ENCODE measurements at places on chromosomes 4 and X. TPM values are rescaled to one million over a fixed set of nuclear protein-coding genes. Genes with fewer than 3 reads are reported as not detected.
A peak's percentile ranks its signal among the peaks of the same experiment; 100 is the strongest.

Gene TRIM75
- polyA plus RNA-seq = 0.10 TPM

- no peak for DNase-seq
Measured at GRCh38 chr4:78707268-78707667, 68.9 kb upstream of the BMP2K start.

GRCh38 chrX:154714925-154715324, 36.0 kb downstream of the GAB3 start:
- DNase-seq = no peak

Gene PIR
- 2.3 TPM for polyA plus RNA-seq

Gene DGAT2L6
- polyA plus RNA-seq = not detected

DNA sequence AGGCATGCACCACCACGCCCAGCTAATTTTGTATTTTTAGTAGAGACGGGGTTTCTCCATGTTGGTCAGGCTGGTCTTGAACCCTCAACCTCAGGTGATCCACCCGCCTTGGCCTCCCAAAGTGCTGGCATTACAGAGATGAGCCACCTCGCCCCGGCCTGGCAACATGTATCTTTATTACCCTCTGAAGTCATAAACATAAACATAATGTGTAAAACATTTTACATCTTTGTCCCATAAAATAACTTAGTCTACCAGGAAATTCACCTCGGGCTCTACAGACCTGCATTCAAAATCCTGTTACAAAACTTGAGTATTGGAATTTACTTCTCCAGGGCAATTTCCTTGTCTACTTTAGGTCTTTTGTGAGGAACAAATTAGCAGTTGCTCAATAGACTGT, 68.1 kb upstream of the DUSP21 start:
- DNase-seq = no peak

GRCh38 chrX:19152762-19153161, 30.5 kb upstream of the ADGRG2 start:
- DNase-seq = no peak

GRCh38 chrX:39796856-39797255, 300.9 kb downstream of the BCOR start:
- no peak for DNase-seq

DNA sequence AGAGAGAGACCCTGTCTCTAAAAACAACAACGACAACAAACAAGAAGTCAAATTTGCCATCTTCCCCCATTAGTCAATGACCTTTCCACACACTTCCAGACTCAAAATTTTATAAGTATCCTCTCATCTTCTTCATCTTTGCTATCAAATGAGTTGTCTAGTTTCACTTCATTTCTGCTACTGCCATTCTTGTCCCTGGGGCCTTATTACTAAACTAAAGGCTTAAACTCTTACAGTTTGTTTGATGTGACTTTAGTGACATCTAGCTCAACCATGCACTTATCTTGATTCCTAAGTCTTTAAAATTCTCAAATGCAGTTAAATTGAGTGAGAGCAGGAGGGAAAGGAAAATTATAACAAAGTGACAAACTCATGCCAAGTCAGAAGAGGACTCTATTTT, 271.8 kb upstream of the GK2 start:
- no peak for DNase-seq

GRCh38 chr4:121881158-121881557, 10.9 kb upstream of the BBS7 start:
- no peak for DNase-seq

- DNase-seq = no peak
Measured at GRCh38 chr4:152860046-152860445, 76.1 kb upstream of the FHDC1 start.

DNA sequence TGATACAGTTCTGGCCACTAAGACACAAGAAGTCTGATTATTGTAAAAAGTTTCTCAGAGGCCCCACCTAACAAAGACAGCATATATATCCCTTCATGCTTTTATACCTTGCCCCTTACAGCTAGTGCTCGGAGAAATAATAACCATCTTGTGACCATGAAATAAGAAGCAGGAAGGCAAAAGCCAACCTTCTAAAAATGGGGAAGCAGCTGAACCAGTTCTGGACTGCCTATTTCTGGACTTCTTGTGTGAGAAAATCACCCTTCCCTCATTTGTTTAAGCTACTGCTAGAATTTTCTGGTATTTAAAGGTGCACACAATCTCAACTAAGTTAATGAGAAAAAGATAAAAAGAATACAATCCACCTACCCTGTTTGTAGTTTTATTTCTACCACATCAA, 87.5 kb downstream of the CNOT6L start:
- no peak for DNase-seq

GRCh38 chrX:17613979-17614588, 123.2 kb upstream of the SCML1 start:
- no peak for DNase-seq

DNA sequence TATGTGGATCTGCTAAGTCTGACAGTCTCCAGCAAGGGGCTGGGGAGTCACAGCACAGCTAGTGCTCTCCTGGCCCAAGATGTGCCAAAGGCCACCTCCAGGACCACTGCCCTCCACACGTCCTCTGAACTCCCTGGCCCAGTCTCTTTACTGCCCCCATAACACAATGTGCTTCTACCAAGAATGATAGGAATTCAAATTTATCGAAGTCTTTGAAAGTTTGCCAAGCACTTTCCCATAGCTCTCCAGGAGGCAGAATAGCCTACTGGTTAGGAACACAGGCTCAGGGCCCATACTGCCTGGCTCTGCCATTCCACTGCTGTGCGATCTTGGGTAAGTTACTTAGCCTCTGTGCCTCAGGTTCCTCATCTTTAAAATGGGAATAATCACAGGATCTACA, 86.7 kb downstream of the NHSL2 start:
- DNase-seq = no peak

Gene ABLIM2
- 17.0 TPM for polyA plus RNA-seq

GRCh38 chrX:150575419-150575814, 7.0 kb downstream of the MTM1 start:
- no peak for DNase-seq

DNA sequence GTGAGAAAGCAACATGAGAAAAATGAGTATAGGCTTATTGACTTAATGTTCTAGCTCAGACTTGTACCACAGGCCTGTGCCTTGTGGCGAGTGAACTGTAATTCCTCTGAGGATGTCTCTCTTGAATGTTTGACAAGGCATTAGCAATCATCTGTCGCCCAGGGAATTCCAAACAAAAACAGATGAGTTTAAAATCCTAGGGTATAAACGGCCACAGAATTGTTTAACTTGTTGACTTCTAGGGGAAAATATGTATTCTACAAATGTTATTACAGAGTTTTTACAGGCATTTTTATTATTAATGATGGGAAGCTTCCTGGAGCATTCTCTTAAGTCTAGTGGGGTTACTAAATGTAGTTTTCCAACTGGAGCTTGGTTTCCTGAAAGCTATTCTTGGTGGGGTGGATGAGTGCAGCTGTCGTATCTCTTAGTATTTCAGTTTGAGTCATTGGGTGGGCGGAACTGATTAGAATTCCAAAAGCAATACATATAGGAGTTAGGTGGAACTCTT, 40.6 kb downstream of the ARHGAP10 start:
- peak; percentile 68 for DNase-seq

Gene USP26
- not detected for polyA plus RNA-seq

DNA sequence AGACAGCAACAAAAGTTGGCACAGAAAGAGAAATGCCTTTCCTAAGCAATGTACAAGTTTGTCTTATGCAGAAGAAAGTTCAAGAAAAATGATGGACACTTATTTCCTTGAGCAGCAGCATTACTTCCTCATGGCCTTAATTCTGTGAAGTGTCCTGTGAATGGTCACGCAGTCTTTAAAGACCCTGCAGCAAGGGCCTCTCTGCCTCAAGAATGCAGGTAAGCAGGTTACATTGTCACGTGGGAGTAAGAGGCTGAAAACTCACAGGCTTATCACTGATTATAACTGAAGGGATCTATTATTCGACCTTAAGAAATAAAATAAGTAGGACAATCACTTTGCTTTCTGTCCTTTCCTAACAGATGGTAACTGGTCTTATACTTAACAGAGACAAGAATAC, 109.1 kb downstream of the ATP8A1 start:
- no peak for DNase-seq

DNA sequence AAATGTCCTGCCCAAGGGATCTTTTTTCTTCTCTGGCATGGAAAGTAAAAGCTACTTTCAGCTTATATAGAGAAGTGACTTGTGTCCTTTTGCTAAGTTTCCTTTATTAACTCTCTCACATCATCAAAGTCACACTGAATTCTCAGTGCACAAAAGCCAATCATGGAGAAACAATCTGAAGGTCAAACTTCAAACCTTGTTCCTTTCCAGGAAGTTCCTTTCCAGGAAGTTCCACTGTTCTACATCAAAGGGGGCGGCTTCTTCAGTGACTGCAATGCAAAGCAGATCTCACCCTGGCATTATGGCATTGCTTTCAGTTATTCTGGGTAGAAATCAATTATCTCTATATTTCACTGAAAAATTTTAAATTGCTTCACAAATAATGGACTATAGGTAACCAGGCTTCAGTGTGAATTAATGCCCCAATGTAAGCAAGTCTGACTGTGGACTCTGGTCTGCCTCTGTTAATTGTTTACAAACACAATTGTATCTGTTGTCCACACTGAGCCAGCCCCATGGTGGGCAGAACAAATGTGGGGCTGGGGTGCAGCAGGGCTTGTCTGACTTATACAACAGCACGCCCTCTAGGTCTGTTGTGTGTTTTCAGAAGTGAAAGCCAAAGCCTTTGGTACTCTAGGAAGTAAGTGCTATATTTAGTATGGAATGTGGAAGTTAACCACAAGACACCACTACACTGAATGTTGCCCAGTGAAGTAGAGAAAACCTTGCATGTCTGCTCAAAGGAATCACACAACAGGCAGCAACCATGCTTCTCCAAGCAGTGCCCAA, 98.8 kb downstream of the CDS1 start:
- DNase-seq = peak; percentile 14

GRCh38 chr4:12846368-12846767, 637.8 kb downstream of the RAB28 start:
- no peak for DNase-seq

DNA sequence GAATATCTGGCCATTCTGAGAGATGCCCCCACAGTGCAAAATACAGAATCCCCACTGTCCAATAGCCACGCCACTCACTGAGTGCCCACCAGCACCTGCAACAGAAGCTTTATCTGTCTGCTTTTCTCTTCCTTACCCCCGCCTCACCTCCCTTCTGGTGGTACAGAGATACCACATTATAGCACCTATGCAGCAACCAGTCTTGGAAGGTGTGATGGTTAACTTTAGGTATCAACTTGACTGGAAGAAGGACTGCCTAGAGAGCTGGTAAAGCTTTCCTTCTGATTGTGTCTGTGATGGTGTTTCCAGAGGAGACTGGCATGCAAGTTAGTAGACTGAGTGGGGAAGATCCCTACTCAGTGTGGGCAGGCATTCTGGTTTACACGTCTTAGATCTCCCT, 61.8 kb upstream of the TXK start:
- DNase-seq = no peak

Gene MAGEA1
- polyA plus RNA-seq = not detected

- peak; percentile 88 for DNase-seq
Measured at GRCh38 chrX:47540754-47541538, 20.1 kb upstream of the ARAF start.

GRCh38 chr4:7632971-7633370, 198.2 kb upstream of the PSAPL1 start:
- DNase-seq = no peak

Gene AADAT
- 16.9 TPM for polyA plus RNA-seq

DNA sequence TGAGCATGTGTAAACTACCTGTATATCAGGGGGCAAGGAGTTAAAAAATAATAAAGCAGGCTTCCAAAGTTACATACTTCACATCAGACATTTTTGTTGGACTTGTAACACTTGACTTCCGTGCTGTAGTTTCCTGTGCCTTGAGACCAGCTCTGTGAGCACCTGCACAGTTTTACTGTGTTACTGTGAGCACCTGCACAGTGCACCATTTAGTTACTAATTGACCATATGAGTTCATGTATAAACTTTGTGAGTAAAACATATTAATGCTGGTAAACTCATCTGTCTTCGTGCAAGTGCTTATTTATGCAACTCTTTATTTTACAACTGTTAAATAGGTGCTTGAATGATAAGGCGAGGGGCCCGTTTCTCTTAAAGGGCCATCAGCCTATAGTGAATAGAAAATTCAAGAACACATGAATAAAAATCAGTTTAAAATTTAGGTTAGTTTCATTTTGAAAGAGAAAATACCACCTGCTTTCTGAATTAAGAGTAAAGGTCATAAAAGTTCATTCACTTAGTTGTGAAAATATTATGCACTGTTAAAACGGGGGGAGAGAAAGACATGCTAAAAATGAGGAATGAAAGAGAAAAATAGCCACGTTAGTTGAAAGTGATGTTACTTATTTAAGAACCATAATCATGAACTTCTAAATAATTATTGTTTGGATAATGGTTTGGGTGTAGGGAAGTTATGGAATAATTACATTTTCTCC, 42.4 kb downstream of the USP9X start:
- DNase-seq = no peak

GRCh38 chr4:112075129-112075753, 70.0 kb upstream of the FAM241A start:
- DNase-seq = no peak

- peak; percentile 24 for DNase-seq
Measured at GRCh38 chr4:13218326-13218958, 265.7 kb downstream of the RAB28 start.

- DNase-seq = peak; percentile 19
Measured at GRCh38 chrX:41180194-41180908, 95.1 kb downstream of the USP9X start.

- no peak for DNase-seq
Measured at GRCh38 chr4:101253121-101253520, 94.2 kb downstream of the PPP3CA start.

Gene SMIM10
- 12.7 TPM for polyA plus RNA-seq

- no peak for DNase-seq
Measured at GRCh38 chrX:106698693-106699092, 27.8 kb upstream of the RNF128 start.

DNA sequence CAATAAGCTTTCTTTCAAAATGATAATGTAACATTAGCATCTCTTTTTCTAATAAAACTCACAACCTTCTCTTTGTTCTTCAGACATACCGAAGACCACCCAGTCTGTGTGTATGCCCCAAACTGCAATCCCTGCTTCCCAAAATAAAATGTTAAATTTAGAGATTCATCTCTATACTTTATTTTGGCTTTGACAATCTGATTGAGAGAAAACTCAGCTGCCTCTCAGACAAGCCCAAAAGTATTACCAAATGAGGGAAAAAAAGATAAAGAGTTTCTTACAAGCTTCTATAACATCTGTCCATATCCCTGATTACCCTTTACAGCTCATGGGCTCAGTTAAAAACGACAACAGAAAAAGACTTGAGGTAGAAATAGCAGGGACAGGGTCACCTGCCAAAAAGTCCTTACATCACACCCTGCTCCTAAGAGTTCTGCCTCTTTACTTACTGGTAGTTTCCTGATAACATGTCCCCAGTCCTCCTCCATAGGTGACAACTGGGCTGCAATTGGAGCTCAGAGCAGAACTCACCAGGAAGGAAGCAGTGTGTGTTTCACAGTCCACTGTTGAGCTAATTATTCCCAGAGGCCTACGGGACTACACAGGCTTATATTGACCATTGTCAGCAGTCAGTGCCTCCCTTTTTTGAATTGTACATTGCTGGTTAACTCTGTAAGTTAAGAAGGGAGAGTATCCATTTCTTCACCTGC, 70.9 kb upstream of the FAM9C start:
- DNase-seq = no peak

Gene FAM184B
- polyA plus RNA-seq = 7.7 TPM
